Glutamatergic neuron (in vitro differentiated cells): ENCODE measurements at places on chromosomes 13 and 19.

DNA sequence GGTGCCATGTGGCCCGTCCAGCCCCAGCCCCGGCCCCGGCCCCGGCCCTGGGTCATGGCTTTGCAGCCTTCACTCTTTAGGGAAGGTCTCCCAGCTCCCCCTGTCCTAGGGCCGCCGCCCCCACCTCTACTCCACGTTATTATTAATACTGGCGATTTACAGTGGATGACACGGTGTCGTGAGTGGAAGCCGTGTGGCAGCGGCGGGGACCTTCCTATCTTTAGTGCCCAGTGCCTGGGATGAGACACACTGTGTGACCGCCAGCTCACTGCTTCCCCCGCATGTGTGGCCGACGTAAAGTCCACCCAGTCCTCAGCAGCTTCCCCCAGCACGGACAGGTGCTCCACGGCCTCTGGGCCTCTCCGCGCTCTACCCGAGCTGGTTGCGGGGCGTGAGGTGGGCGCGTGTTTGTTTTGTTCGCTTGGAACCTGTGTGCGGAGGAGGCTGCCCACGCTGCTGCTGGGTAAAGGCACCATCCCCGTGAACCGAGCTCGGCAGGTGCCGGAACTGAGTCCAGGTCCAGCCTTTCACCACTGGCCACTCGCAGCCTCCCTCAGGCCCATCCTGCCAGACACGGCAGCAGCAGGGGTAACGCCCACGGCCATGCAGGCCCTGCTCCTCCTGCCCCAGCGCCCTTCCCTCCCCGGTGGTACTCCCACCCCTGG is 70.9 kb upstream of the MCF2L start:
- peak; percentile 14 for DNase-seq

DNA sequence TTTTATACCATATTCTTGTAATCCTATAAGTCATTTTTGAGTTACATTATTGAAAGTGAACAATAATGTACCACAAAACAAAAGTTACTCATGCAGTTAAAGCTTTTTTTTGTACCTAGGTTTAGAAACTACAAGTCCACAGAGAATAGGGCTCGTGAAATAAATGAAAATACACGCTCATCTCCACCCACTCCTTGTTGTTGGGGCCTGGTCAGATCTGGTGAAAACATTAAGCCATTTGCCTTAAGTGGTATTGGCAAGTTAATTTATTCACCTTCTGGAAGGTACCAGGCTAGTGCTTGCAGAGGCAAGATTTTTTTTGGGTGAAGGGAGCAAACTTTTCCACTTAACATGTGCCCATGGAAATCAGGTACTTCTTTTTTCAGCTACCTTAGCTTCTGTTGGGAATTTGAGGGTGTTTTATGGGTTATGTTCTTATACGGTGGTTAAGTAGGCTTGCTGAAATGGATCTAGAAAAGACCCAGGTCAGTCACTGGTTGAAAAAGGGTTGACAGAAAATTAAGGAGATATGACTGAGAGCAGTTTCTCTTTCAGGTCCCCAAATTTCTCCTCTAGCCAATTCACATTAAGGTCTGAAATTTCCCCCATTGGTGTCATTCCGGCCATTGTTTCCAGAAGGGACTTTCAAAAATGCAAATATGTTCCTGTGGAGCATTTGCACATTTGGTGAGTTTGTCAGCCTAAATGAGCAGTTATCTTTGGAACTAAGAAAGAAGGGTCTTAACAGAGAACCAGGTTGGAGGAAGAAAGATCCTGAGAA is 143.3 kb downstream of the KCNRG start:
- no peak for DNase-seq

- no peak for DNase-seq
Measured at GRCh38 chr13:24097064-24097463, 63.5 kb upstream of the SPATA13 start.

DNA sequence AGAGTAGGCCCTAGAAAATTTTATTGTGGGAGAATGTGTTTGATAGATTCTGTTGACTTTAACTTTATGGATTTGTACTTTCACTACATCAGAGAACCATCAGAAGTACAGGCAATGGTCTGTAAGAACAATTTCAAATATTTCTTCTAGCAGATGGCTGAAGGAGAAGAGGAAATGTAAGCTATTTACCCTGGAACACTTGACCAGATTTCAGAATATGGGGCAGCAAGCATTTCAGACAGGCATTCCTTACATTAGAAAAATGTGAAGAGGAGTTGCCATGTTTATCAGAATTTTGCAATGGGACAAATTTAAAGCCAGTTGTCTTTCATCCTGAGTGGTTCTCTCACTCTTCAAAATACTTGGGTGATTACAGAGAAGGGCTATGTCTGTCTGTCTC is 7.5 kb downstream of the FRY start:
- no peak for DNase-seq

DNA sequence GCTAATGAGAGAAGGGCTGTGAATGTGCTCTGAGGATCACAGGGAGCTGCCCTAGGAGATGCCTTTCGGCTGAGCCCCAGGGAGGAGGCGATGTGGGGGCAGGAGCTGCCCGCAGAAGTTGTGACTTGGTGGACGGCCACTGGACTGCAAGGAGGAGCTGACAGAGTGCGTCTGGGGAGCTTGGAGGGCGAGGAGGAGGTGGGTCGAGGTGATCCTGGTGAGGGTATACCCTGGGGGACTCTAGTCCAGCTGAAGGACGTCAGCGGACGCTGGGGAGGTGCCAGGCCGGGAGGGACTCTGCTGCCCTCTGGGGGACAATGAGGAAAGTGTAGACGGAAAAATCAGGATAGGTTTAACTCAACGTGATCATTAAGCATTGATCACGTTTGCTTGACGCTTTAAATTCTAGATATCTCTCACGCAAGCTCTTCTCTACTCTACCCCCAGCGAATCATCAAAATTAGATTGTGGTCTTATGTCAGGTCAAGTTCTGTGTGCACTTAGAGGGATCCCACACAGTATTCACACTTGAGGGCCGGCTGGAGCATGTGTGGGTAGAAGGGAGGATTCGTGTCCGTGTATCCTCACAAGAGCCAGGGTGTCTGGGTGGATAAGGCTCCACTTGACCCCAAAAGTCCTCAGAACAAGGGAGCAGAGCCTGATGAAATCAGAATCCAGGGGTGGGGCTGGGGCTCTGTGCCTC is 3.3 kb upstream of the CEACAM7 start:
- peak; percentile 45 for DNase-seq

DNA sequence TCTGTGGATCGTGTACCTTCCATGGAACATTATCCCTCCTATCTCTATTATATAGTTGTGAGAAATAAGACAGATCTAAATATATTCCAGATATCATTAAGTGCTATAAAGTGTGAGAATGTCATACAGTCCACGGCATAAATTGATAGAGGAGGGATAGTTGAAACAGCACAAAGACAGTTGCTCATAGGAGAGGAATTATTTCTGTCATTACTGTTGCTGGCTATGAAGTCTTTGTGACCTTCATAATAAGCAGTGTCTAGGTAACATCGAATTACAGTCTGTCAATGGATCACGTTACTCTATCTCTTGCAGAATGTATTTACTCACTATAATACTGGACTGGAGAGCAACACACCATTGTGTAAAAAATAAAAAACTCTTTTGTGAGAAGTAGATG is 671.5 kb upstream of the PCDH20 start:
- DNase-seq = no peak

DNA sequence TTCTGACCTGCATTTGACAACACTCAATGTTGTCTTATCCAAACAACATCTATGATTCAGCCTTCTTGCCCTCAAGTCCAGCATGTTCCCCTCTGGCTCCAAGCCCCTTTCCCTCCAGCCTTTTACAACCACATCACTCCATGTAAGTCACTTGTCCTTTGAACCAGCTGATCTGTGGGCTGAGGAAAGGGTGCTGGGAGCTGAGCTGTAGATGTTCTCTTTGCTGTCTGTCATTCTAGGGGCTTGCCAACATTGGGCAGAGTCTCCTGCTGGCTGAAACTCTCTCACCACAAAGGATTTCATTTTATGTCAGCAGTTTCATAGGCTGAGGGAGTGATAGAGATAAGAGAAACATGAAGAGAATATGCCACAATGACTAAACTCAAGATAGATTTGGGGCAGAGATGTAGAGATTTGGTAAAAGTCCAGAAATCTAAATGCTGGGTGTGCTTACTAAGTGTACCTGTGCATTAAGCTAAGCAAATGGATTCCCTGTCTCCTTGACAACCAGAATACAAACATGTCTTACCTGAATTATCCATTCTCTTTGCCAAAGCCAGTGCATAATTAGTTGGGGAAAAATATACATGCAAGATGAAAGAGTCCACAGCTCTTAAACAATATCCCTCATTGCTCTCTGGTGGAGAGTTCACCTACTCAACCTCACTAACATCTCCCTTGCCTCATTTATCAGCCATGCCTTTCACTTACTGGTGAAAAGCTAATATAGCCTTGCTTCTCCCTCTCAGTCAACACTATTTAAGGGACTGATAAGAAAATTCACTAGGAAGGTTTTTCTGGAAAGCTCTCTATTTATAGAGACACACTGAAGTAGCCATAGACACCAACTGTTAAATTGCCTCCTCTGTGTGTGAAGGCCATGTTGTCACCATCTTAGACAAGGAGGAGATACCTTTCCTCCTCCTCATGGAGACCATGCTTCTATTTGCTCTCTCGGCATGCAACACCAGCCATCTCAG is 175.5 kb upstream of the SERP2 start:
- no peak for DNase-seq
